ENCODE measurements at places on chromosomes 11 and 22.

DNA sequence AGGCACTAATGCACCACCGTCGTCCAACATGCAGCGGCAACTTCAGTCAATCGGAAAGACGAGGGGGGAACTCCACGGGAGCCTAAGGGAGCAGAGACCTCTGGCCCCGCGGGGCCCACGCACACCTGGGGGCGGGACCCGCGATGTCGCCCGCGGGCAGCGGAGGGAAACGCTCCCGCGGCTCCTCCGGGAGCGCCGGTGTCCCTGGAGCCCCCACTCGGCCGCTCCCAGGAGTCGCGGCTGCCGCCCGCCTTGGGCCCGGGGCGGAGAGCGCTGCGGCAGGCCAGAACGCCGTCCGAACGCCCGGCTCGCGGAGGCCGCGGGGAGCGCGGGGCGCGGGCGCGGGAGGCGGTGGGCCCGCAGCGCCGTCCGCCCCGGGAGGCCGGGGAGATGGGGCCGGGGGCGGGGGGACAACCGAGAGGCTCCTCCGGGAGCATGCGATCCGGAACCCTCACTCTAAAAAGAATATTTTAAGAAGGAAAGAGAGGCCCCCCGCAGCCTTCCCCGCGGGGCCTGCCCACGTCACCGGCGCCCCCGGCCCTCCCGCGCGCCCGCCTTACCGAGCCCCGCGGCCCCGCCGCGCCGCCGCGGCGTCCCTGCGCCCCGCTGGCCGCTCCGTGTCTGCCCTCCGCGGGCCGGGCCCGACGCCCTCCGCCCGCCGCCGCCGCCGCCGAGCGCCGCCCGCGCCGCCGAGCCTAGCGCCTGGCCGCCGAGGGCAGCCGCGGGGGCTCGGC is 86.6 kb upstream of the ARHGAP32 start:
- peak; percentile 23 for DNase-seq

DNA sequence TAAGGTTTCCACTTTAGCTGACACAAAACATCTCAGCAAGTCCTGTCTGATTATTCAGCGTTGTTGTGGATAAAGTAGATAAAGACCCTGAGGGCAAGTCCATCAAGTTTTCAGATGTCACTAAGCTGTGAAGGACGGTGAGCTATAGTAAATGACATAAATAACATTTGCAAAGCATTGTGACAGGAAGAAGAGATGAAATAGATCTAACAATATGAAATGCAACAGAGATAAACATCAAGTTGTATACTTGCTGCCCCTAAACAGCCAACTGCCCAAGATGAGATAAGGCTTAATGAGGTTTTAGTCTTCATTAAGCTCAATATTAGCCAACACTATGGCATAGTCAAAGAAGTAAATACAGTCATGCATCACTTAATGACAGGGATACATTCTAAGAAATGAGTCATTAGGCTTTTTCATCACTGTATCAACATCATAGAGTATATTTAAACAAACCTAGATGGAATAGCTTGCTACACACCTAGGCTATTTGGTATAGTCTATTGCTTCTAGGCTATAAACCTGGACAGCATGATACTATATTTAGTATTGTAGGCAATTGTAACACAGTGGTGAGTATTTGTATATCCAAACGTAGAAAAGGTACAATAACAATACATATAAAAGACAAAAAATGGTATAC is 625.1 kb upstream of the ANO5 start:
- DNase-seq = no peak

GRCh38 chr11:83464160-83464944 is 178.2 kb upstream of the CCDC90B start:
- DNase-seq = no peak

GRCh38 chr11:94017446-94017845 is 3.7 kb upstream of the HEPHL1 start:
- no peak for DNase-seq

GRCh38 chr11:114135737-114136151 is 76.2 kb downstream of the ZBTB16 start:
- DNase-seq = peak; percentile 63

GRCh38 chr11:22879630-22880029 is 19.4 kb upstream of the CCDC179 start:
- no peak for DNase-seq

DNA sequence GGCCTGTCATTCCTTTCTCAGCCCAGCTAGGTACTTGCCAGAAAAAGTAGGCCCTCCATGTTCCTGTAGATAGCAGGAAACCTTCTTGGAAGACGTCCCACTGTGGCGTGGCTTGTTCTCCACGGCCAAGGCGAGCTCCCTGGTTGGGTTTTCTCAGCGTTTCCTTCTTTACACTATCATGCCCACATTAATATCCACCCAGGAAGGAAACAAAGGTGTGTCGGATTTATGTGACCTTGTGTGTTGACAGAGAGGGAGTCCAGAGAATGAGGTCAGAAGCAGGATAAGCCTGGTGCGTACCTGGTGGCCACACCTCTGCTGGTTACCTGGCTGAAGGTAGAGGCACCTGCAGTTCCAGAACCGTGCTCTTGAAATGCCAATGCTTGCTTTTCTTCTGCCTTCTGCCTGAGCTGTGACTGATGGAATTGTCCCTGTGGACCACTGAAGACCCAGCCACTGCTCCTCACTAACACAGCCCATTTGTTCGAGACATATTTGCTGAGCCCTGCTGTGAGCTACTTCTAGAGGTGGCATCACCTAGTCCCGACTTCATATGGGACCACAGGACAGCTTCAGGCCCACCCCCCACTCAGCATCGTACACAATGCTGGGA is 7.9 kb downstream of the ASPHD2 start:
- DNase-seq = no peak

DNA sequence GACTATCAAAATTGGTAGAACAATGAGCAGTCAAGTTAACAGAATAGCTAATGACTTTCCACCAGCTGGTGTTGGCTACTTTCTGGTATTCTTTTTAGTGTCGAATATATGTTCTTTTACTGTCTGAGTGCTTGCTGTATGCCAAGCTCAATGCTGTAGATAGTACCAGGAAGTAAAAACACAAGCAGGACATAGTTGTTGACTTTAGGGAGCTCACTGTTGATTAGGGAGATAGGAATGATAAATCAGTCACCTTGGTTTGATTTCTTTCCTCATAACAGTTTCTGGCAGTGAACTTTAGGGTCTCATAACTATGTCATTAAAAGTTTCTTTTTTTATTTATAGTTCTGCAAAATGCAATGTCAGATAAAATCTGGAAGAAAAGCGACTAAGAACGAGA is 9.0 kb downstream of the HMGXB4 start:
- no peak for DNase-seq

DNA sequence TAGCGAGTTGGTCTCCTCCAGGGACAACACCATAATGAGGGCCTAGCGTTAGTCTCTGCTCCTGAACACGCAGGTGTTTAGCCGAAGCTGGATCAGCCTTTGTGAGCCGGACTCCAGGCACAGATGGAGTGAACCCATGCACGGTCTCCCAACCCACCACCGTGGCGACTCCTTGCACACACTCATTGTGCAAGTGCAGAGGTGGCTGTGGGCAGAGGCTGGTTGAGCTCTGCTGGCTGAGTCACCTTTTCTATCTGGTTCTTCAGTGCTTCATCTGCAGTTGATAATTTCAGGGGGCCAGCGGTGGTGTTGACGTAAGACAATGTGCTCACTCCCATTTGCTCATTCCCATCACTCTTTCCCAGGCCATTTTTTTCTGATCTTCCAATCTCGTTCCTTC is 72.1 kb upstream of the SLC22A12 start:
- DNase-seq = no peak

GRCh38 chr11:123218451-123218850 is 23.4 kb upstream of the CLMP start:
- DNase-seq = no peak

DNA sequence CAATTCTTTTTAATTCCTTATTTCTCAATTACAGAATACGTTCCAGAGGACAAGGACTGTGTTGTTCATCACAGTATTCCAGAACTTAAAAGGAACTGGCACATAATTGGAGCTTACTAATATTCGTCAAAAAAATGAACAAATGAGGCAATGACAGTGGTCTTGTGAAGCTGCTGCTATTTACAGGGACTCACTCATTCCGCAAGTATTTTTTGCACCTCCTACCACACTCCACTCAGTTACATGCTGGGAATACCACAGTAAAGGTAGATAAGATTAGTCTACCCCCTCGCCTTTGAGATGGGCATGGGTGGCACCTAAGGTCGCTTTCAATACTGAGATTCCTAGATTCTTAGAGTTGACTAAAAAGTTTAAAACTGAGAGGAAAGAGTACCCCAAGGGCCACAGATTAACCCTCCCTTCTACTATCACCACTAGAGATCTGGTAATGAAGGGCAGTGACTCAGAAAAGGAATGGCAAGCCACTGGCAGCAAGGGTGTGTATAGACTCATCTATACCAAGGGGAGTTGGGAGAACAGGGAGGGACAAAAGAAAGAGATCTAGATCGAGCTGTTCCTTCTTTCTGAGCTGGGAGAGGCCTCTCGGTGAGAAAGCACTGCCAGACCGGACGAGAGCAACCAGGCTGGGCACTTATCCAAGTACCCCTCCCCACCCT is 85.0 kb downstream of the RPL27A start:
- peak; percentile 53 for DNase-seq

- no peak for DNase-seq
Measured at GRCh38 chr11:111774955-111775710, 8.9 kb upstream of the PPP2R1B start.

- DNase-seq = no peak
Measured at GRCh38 chr22:33923033-33923432, 2.8 kb upstream of the LARGE1 start.
